ENCODE measurements at places on chromosomes 7 and 10. TPM values are rescaled to one million over a fixed set of nuclear protein-coding genes. Genes with fewer than 3 reads are reported as not detected.

The ZNF746 gene
- total RNA-seq, result 9.2 TPM

The TMEM139 gene
- 6.9 TPM for total RNA-seq

The GPR26 gene
- total RNA-seq, result not detected

The LLCFC1 gene
- total RNA-seq, result not detected

The WNT8B gene
- not detected for total RNA-seq

The OR2A1 gene
- total RNA-seq, result 0.19 TPM

The SYT15 gene
- total RNA-seq, result 6.7 TPM

The CLRN3 gene
- not detected for total RNA-seq

The PPP1R17 gene
- total RNA-seq, result not detected

The PDZD8 gene
- 27.9 TPM for total RNA-seq

The PDK4 gene
- total RNA-seq, result 49.0 TPM

The MYL10 gene
- total RNA-seq, result not detected

The SCRN1 gene
- total RNA-seq, result 30.4 TPM

The LRIT1 gene
- total RNA-seq, result not detected

The IL2RA gene
- 0.73 TPM for total RNA-seq

The CXCL12 gene
- total RNA-seq, result 121 TPM

The SPDYE16 gene
- total RNA-seq, result not detected

The CFAP70 gene
- 1.4 TPM for total RNA-seq

The FRMD4A gene
- total RNA-seq, result 23.7 TPM

The FOXP2 gene
- 1.9 TPM for total RNA-seq

The BRAT1 gene
- total RNA-seq, result 12.8 TPM

The IGF2BP3 gene
- 0.16 TPM for total RNA-seq

The SAMD9L gene
- total RNA-seq, result 4.1 TPM

The PRTFDC1 gene
- total RNA-seq, result 5.0 TPM

The MPP7 gene
- total RNA-seq, result 13.1 TPM

The FAM180A gene
- 25.1 TPM for total RNA-seq

The HTR7 gene
- 0.16 TPM for total RNA-seq

The CALHM1 gene
- total RNA-seq, result not detected

The GNG11 gene
- 14.3 TPM for total RNA-seq

The ADRA2A gene
- 1.1 TPM for total RNA-seq

The AOAH gene
- total RNA-seq, result 1.6 TPM

The GDF2 gene
- total RNA-seq, result not detected

Measured in cardiac septum (tissue), 1 donor.